Vein endothelial cell (primary cell): ENCODE measurements at places on chromosomes 2 and 18. TPM values are rescaled to one million over a fixed set of nuclear protein-coding genes. Genes with fewer than 3 reads are reported as not detected.

The ZFP36L2 gene
- total RNA-seq, result 11.7 and 16.3 TPM in 2 replicates

The ZC3H6 gene
- 3.0 and 3.3 TPM in 2 replicates for total RNA-seq

The RAMP1 gene
- total RNA-seq, result not detected in 2 replicates

The SMAD2 gene
- 37.6 and 138 TPM in 2 replicates for total RNA-seq

The CCDC148 gene
- total RNA-seq, result 0.33 and 0.48 TPM in 2 replicates

The TDRD15 gene
- not detected in 2 replicates for total RNA-seq

The SGPP2 gene
- not detected in 2 replicates for total RNA-seq

The AGAP1 gene
- total RNA-seq, result 8.8 and 13.2 TPM in 2 replicates

The ETAA1 gene
- total RNA-seq, result 18.9 and 22.4 TPM in 2 replicates

The CEP192 gene
- total RNA-seq, result 21.6 and 26.2 TPM in 2 replicates

The CNDP1 gene
- not detected in 2 replicates for total RNA-seq

The COLEC12 gene
- 4.2 and 8.2 TPM in 2 replicates for total RNA-seq

The LIPG gene
- total RNA-seq, result 30.4 and 80.9 TPM in 2 replicates

The ALLC gene
- not detected in 2 replicates for total RNA-seq

The RELCH gene
- total RNA-seq, result 23.8 and 42.7 TPM in 2 replicates

The WIPF1 gene
- 11.4 and 15.0 TPM in 2 replicates for total RNA-seq

The LHCGR gene
- not detected in 2 replicates for total RNA-seq

The PPP1R7 gene
- 34.0 and 44.6 TPM in 2 replicates for total RNA-seq

The CFC1 gene
- total RNA-seq, result not detected in 2 replicates

The PCGF1 gene
- 13.3 and 14.0 TPM in 2 replicates for total RNA-seq
